ENCODE measurements at places on chromosomes 1 and 21.
A peak's percentile ranks its signal among the peaks of the same experiment; 100 is the strongest.

GRCh38 chr1:10888791-10889649 is 92.6 kb upstream of the CASZ1 start:
- no peak for DNase-seq

DNA sequence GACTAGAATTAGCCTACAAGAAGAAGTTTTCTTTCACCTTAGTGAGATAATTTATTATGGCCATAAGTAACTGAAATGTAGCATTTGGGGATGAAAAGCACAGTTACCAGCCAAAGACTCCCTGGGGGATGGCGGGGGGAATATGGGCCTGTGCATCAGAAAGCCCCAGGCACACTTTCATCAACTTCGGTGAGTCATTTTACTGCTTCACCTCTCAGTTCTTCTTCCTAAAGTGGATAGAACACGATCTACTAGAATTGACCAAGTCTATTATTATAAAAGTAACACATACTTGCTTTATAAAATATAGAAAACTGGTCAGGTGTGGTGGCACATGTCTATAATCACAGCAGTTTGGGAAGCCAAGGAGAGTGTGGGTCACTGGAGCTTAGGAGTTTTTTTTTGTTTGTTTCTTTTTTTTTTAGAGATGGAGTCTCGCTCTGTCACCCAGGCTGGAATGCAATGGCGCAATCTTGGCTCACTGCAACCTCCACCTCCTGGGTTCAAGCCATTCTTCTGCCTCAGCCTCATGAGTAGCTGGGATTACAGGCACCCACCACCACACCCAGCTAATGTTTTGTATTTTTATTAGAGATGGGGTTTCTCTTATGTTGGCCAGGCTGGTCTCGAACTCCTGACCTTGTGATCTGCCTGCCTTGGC is 141.8 kb downstream of the ZZZ3 start:
- no peak for DNase-seq

DNA sequence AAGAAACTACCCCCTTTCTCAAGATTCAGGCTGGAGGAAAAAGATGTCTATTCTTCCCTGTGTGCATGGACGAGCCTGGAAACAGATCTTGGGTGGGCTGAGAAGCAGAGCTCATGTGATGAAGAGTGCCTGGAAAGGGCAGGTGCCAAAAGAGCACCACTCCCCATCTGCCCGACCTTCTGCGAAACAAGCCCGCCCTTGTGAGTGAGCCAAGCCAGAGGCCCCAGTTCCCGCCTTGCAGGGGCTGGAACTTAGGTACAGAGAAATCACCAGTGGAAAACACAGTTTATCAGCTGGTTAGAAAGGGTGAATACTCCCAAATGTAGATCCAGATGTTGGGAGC is 26.7 kb upstream of the A3GALT2 start:
- no peak for DNase-seq

- no peak for DNase-seq
These were observed 55.7 kb downstream of the WARS2 start for GRCh38 chr1:119084798-119085197.

DNA sequence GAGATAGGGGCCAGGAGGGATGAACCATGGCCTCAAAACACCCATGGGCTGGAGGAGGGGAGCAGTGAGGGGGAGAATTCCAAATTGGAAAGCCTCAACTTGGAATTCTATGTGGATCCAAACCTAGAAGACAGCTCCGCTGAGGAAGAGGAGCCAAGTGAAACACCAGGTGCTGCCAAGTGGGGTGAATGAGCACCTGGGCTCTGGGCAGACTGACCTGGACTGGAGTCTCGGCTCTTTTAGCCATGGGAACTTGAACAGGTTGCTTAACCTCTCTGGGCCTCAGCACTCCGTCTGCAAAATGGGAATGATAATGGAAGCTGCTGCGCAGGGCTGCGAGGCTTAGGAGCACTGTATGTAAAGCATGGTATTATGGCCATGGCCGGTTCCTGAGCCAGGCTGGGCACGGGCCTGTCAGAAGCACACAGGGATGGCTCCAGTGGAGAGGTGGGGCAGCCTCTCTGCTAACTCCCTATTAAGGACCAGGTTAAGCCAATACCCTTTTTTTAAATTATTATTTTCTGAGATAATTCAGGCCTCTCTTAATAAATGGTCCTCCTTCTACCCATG is 81.5 kb downstream of the SYT2 start:
- DNase-seq, result no peak

DNA sequence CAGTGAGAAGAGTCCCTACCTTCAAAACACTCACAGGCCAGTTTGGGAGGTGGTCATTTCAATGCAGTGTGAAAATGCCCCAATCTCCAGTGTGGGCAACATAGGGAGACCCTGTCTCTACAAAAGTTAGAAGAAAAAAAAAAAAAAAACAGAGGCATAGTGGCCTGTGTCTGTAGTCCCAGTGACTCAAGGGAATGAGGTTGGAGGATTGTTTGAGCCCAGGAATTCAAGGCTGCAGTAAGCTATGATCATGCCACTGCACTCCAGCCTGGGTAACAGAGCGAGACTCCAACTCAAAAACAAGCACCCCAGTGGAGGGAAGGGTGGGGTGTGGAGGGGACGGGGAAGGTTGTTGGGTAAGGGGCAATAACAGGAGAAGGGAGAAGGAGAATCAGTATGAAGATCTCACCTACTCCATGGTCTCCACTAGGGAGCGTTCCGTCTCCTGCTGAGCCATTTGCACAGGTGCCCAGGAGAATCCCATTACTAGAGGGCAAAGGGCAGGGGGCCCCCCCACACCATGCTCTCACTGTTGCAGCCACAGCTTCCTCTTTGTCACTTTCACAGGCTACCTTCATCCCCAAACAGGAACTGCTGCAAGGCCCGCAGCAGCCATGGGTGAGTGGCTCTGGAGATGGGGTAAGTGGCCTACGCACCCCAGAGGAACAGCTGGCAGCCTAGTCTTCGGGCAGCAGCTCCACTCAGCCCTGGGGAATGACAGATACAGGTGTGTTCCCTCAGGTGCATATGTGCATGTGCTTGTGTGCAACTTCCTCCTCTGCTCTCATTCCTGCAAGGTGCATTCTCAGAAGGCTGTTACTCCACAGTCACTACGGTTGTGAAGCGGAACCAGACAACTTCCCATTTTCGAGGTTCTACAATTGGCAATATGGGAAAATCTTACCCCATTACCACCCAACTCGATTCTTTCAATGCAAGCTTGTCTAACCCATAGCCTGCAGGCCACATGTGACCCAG is 87.9 kb upstream of the LYST start:
- DNase-seq, result peak; percentile 98

- no peak for DNase-seq
These were observed 35.9 kb upstream of the PTGS2 start for GRCh38 chr1:186715887-186716809.

- no peak for DNase-seq
These were observed 3.3 kb upstream of the MIGA1 start for GRCh38 chr1:77776007-77776700.

DNA sequence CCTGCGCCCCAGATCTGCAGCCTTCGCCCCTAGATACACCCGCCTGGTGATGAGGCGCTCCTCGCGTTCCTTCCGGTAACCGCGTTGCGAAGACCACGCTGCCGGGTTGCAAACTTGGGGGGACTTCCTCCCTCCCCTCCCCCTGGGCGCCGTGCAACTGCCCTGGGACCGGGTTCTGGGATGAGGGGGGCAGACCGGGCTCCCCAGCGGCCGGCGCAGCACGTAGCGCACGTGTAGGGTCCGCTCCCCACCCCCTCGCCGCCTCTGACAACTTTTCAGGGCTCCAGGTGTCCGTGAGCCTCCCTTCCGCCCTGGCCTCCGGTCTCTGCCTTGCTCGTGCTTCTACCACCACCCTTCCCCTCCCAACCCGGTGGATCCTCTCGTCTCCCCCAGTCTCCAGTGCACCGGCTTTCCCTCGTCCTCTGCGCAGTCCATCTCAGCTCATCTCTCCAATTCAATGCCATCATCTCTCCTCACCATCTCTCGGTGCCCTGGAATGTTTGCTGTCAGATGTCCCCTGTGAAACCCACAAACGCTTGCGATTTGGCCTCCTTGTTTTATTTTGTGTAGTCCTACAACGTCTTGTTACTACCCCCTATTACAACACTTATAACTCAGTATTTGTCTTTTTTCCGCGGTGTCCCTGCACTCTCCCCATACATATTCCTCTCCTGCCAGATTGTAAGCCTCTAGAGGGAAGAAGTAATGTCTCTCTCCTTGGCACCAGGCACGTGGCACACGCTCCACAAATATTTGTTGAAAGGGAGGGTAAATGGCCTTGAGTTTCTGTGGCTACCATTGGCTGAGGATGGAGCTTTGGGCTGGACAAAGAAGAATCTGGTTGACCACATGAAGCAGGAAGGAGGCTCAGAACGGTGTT is 782 bp downstream of the PCAT6 start:
- DNase-seq, result no peak

- no peak for DNase-seq
These were observed 41.5 kb upstream of the HAO2 start for GRCh38 chr1:119327094-119327449.

GRCh38 chr21:43273016-43273707 is 104.4 kb downstream of the CRYAA start:
- no peak for DNase-seq

GRCh38 chr1:154416471-154417337 is 11.6 kb downstream of the IL6R start:
- DNase-seq, result no peak

DNA sequence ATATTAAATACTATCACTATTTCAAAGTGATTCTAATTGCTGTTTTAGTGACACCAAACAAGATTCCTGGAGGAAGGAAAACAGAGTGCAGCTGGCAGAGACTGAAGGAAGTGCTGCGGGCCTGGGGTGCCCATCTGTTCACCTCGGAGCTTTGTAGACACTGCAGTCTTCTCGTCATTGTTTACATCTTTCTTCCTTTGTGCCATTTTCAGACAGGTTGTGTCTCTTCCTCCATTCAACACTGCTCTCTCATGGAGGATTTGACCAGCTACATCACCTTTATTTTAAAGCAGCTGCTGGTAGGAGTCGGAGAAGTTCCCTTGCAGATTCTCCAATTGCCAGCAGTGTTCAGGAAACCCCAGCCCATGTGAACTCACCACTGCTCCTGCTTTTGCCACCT is 37.3 kb downstream of the ABCA4 start:
- DNase-seq, result no peak

DNA sequence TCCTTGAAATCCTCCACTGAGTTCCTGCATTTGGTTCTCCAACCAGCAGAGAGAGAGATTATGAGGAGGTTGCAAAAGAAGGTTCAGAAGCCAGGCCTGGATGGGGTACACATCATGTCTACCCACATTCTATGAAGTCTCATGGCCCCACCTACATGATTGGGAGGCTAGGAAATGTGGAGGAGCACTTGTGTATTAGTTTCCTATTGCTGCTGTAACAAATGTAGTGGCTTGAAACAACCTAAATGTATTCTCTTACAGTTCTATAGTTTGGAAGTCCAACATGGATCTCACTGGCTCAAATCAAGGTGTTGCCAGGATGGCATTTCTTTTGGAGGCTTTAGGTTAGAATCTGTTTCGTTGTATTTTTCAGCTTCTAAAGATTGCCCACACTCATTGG is 134.2 kb upstream of the ZNF648 start:
- DNase-seq, result no peak

DNA sequence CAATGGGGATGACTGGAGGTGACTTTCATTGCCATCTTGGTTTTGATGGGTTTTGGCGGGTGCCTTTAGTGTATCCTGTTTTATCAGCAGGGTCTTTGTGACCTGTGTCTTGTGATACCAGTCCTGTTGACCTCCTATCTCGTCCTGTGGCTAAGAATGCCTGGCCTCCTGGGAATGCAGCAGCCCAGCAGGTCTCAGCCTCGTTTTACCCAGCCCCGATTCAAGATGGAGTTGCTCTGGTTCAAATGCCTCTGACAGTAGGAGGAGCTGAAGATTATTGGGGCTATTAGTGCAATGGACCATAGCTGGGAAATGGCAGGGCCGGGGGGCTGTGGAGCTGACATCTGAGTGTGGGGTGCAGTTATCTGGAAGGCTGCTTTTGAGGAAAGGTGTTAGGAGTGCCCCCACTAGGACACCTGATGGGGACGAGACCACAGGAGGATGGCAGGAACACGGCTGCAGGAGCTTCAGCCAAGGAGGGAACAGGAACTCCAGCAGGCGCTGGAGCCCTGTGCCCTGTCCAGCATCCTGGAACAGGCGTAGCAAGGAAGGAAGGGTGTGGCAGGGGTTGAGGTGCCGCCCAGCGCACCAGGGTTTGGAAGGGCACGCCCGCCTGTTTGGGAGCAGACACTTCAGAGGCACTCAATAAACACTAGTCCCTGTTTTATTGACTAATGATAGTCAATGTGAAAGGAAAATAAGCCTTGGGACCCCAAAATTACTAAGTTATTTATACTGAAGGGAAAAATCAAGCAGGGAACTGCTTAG is 15.3 kb upstream of the AGPAT3 start:
- DNase-seq, result no peak

DNA sequence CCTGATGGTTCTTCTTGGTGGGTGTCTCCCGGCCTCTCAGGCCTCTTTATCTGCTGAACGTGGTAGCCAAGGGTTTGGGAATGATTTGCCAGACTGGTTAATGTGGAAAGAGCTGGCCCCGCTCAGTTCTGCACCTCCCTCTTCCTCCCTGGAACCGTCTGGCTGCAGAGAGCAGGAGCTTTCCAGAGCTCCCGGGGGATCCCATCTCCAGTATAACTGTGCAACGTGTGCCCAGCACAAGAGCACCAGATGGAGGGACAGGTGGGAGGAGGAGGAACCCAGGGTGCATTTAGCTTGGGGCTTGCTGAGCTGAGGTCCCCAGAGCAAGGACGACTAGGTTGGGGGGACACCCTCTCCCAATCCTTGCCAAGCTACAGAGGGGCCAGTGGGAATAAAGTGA is 5.0 kb downstream of the TFF1 start:
- no peak for DNase-seq

- DNase-seq, result no peak
These were observed 604.8 kb upstream of the CXADR start for GRCh38 chr21:16908077-16908476.

DNA sequence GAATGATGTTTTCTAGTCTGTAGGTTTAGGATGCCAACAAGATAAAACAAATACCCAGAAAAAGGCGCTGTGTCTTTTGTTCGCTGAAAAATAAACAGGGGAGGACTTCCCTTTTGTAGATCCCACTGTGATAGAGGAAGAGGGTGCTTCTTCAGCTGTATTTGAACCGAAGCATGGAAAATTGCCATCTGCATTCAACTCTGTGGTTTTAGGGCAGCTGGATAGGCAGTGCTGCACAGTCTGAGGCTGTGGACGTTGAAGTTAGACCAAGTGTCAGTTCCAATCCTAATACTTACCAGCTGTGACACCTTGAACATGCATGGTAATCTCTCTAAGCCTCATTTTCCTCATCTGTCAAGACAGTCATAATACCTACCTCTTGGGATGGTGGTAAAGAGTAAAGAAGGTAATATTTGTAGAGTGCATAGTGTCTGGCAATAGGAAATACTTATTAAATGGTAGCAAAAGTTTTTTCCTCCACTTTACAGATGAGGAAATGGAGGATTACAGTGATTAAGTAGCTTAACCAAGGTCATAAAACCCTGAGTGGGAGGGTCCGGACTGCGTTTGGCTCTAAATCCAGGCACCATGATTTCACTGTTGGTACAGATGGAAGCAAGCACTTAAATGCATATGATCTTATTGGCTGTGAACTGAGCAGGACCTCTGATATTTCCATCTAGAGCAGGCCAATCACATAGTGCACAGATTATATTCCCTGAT is 48.5 kb downstream of the UTP25 start:
- DNase-seq, result peak; percentile 34

All from KBM-7 (cell line).